ENCODE measurements at places on chromosomes 12 and 14.
A peak's percentile ranks its signal among the peaks of the same experiment; 100 is the strongest.

DNA sequence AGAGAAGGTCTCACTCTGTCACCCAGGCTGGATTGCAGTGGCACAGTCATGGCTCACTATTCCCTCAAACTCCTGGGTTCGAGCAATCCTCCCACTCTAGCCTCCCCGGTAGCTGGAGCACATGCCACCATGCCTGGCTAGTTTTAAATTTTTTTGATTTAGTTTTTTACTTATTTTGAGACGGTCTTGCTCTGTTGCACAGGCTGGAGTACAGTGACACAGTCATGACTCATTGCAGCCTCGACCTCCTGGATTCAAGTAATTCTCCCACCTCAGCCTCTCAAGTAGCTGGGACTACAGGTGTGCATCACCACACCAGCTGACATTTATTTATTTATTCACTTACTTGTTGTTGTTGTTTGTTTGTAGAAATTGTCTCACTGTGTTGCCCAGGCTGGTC is 22.2 kb upstream of the DIP2B start:
- DNase-seq, result no peak

GRCh38 chr12:71865166-71865713 is 25.7 kb downstream of the TBC1D15 start:
- DNase-seq, result no peak

- peak; percentile 51 for DNase-seq
Observed at GRCh38 chr12:12456637-12457036, 99.8 kb downstream of the BORCS5 start.

- DNase-seq, result no peak
Observed at GRCh38 chr14:96089401-96089800, 50.2 kb downstream of the C14orf132 start.

- no peak for DNase-seq
Observed at GRCh38 chr12:92582475-92582874, 120.3 kb upstream of the PLEKHG7 start.

- no peak for DNase-seq
Observed at GRCh38 chr14:99432485-99432884, 48.2 kb downstream of the SETD3 start.

DNA sequence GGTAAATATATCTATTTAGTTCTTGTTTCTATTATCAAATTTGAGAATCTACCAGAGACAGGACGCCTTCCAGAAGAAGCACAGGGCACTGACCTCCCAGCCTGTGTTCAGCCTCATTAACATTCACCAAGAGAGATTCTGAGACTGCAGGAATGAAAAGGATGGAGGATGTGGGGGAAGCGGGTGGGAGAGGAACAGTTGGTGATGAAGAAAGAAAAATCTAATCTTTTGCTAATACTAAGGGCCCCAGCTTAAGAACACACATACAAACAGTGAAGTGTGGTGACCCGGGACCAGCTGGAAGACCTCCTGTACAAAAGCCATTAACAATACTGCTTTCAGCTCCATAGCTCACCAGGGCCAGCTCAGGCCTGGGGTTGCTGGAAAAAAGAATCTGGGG is 160.5 kb downstream of the NUAK1 start:
- no peak for DNase-seq

DNA sequence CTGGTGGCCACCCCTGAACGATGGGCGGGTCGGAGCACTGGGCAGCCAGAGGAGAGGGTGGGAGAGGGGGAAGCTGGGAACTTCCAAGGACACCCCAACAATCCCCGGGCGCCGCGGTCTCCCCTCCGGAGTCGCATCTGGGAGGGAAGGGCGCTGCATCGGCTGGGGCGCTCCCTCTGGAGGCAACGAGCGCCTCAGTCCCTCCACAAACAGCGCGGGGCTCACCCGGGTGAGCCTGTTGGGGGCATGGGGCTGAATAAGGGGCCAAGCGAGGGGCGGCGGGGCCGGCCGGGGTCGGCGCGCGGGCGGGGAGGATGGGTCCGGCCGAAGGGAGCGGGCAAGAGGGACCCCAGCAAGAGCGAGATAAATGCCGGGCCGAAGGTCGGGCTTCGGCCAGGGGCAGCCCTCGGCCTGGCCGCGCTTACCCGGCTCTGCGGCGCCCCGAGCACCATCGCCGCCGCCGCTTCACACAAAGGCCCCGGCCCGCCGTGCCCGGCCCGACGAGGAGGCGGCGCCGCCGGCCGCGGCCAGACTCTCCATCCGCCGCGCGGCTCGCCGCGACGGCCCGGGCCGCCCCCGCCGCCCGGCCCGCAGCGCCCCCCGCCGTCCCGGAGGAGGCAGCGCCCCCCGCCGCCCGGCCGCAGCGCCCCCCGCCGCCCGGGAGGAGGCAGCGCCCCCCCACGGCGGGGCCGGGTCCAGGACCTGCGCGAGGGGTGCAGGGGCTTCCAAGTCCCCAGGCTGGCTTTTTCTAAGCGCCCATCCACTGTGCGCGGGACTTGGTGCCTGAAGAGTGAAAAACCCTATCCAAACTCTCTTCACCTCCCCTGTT is at the start of gene ZBTB39:
Gene ZBTB39 (minus strand): TSS at position 567 of the 829 bp plus-strand sequence. CDS start 1,629 bp downstream, outside the sequence.
- peak; percentile 71 for DNase-seq

DNA sequence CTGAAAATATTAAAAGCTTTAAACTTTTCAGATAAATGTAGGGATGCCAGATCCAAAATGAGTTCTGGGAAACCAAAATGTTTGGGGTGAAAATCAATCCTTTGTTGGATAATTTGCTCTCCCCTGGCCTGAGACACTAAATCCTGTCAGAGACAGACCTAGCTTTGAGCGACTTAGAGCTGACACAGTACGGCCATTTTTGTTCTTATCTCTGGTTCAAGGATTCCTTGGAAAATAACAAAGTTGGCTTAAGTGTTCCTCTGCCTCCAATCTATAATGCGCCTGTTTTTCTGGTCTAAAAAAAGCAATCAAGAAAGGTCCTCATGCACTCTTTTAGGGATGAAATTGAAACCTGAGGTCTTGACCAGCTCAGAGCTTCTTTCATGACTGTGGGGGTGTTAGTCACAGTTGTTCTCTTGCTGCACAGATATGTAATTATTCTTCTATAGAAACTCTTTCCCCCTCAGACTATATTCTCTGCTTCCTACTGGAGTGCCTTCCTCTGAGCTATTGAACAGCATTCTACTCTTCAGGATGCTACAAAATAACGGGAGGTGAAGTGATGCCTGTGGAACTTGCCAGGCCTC is 52.3 kb upstream of the EGLN3 start:
- no peak for DNase-seq

DNA sequence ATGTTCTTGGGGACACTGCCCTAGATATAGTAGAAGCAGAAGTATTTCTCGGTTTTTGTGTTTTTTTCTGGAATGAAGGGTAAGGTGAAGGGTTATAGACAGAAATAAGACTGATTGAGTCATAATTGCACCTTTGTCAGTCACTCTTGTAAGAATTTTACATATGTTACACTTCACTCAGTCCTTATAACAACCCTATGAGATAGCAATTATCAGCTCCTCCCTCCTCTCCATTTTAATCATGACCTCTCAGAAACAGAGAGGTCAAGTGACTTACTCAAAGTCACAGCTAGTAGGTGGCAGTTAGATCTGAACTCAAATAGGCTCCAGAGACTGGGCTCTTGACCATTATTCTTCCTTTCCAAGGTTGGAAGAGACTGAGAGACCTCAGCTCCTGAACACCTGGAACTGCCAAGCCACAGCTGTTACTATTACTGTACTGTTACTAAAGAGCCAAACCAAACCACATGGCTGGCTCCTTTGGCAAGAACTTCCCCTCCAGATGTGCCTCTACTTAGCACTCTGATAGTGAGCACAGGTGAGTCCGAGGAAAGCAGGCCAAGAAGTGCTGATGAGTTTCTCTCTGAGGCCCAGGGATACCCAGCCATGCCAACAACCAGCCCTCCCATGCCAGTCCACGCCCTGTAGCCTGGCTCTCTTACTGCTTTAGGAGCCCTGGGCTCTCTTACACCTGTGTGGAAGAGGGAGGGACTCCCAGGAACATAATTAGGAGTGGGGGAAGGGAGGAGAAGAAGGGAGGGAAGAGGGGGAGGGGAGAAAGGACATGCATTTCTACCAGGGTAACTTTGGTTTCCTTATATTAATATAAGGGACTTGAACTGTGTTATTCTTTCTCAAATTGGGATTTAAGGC is 121.3 kb downstream of the CRADD start:
- no peak for DNase-seq

GRCh38 chr14:100132903-100133510 is 26.4 kb downstream of the DEGS2 start:
- no peak for DNase-seq

- peak; percentile 59 for DNase-seq
Observed at GRCh38 chr12:100554608-100555077, 18.8 kb upstream of the GAS2L3 start.

- no peak for DNase-seq
Observed at GRCh38 chr12:53571295-53571694, 54.9 kb downstream of the ATF7 start.

- no peak for DNase-seq
Observed at GRCh38 chr14:60250257-60251035, 1.4 kb downstream of the PPM1A start.

DNA sequence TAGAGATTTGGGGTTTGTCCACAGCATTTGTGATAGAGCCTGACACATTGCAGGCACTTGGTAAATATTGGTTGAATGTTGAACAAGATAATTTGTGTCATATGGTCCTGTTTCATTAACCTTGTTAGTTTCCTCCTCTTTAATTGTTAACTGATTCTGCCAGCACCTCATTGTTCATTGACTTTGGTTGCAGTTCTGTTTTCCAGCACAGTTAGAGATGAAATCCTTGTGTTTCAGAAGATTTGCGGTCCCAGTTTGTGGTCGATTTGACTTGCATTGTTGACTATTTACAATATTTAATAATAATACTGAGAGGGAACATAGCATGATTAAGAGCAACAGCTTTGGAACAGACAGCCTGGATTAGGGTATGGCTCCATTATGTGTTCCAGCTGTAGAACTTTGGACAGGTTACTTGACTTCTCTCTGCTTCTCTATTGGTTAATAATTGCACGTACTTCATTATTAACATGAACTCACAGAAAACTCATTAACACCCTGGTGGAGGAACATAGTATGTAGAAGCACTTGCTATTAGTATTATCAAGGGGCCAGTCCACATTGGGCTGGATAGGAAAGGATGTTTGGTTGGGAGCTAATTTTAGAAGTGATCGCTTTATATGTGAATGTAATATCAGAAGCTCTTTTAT is 8.7 kb downstream of the DRAM1 start:
- no peak for DNase-seq
